NK-92 treated with Interleukin-12 subunit alpha and Interleukin-12 subunit beta, amount 100 ng/mL, for 24 hours (cell line): ENCODE measurements at places on chromosomes 2 and 18.

GRCh38 chr2:226564667-226565066 lies 235.0 kb downstream of the IRS1 start:
- no peak for DNase-seq

GRCh38 chr2:162382278-162382677 lies 38.3 kb downstream of the GCA start:
- DNase-seq = no peak

DNA sequence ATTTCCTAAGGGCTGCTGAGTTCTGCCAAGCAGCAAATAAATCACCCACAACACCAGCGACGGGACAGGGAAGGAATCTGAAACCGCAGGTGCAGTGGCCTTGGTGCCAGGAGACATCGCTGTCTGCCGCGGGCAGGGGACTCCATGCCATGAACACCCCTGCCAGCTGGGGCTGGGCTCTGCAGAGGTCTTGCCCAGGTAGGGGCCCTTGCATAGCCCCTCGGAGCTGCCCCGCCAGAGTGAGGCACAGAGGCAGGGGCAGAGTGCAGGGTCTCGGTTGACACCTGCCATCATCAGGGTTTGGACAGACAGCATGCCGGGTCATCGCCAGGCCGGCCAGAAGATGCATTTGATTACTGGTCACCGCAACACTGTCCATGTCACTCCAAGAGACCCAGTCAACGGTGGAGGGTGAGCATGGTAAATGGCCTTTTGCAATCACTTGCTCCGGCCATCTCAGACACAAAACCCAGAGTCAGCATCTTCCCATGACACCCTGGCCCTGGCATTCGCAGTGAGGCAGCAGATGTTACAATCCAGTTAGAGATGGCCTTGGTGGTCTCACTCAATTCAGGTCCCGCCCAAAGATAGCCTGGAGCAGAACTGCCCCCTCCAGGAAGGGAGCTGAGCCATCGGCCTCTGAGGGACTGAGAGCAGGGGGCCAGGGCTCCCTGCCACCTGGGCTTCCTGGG lies 255.4 kb downstream of the NDUFA10 start:
- no peak for DNase-seq

GRCh38 chr2:11899264-11899818 lies 152.9 kb downstream of the LPIN1 start:
- DNase-seq = no peak

- no peak for DNase-seq
Observed at GRCh38 chr2:232018181-232018580, 56.7 kb downstream of the DIS3L2 start.

DNA sequence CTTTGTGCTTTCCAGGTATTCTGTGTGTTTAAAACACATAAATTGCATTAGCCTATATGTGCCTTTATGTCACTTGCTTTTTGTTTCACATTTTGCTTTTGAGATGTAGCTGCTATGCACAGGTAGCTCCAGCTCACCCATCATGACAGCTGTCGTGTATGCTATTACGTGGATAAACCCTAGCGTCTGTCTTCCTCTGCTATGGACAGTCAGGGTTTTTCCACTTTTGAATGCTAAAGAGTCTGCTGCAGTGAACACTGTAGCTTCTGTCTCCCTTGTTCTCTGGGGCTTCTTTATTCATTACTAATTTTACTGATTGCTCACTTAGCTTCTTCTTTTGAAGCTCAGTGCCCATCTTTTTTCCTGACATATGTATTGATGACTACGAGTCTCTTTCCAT lies 24.7 kb upstream of the MBP start:
- no peak for DNase-seq

DNA sequence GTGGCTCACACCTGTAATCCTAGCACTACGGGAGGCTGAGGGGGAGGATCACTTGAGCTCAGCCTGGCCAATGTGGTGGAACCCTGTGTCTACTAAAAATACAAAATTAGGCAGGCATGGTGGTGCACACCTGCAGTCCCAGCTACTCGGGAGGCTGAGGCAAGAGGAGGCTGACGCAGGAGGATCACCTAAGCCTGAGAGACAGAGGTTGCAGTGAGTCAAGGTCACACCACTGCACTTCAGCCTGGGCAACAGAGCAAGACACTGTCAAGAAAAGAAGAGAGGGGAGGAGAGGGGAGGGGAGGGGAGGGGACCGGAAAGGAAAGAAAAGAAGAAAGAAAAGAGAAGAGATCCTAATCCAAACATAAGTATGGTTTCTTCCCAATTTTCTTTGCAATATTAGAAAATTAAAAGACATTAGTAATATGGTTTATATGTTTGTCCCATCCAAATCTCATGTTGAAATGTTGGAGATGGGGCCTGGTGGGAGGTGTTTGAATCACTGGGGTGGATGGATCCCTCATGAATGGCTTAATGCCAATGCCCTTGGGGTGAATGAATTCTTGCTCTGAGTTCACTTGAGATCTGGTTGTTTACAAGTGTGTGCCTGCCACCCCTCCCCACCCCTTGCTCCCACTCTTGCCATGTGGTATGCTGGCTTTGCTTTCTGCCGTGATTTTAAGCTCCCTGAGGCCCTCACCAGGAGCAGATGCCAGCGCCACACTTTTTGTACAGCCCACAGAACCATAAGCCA lies 50.7 kb downstream of the TRIP12 start:
- DNase-seq = no peak

DNA sequence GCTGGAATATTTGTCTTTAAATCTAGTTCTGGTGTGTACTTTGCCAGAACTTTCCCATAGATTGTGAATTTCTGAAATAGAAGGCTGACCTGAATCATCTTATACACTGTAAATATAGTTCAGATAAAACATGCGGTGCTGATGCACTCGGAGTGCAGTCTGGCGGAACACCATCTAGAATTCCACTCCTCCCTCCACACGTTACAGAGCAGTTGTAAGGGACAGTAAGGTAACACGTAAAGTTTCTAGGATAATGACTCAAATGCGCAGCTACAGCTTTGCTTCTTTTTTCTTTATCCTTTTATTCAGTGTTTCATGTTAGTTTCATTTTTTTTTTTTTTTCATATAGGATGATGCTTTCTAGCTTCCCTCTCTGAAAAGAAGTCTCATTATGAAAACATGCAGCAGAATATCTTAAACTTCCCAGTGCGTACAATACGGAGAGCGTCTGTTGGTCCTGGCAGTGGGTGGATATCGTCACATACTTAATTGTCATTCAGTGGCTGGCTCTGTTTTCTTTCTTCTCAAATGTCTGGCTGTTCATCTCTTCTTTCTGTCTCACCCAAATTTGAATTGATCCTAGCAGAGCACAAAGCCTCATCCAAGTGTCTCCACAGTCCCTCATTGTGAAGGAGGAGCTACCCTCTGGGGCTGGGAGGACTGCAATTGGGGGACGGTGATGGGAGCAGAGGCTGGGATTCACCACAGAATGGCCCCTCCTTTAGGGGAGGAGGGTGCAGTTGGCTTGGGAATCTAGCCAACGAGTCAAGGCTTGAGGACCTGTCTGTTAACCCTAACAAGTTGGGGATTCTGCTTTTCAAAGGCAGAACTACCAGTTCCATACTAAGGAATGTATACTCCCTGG lies 138.8 kb downstream of the MYT1L start:
- no peak for DNase-seq

DNA sequence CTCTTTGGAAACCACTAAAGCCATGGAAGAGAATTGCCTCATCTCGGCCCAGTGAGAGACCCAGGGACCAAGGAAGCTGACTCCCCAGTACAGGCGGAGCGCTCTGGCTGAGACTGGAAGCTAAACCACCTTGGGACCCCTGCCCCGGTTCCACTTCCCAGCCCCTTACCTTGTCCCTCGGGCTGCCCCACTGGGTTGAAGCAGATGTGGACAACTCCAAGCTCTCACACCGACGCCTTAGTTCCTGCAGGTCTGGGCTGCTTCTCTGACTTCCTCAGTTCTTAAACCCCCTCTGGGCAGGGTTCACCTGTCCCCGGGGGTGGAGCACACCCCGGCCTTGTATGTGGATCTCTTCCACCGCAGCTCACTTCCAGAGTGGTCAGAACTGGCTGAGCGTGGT lies 266.2 kb downstream of the PHLPP1 start:
- DNase-seq = no peak

DNA sequence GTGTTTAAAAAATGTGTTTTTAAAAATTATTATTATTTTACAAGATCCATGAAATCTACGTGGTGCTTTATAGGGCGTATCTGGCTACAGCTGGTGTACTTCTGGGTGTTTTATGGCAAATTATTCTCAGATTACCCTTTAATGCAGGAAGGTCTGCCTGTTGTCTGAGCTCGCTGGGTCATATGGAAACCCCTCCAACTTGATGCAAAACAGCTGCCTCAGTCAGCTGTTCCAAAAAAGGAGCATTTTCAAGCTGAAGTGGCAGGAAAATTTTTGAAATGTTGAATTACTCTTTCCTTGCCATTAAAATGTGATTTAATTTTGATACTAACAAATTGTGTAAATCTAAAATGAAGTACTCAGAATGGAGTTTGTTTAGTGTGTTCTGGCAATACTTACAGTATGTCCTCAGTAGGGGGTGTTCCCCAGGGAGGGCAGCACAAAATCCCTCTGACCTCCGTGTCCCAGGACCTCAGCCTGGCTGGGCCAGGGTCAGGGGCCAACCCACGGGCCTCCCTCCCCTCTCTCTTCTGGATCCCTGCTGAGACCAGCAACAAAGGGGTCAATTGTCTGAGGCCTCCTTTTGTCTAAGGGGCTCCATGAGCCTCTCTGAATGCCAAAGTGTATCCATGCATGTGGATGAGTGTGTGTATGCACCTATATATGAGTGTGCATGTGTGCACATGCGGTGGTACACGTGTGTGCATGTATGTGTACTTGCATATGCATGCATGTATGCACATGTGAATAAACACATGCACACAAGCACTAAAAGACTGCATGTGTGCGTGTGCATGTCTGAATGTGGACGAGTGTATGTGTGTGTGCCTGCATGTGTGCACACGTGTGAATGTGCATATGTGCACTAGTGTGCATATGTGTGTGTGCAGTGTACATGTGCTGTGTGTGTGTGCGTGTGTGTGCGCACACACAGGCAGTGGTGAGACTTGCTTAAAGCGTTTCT lies 105.4 kb downstream of the ACOXL start:
- no peak for DNase-seq

DNA sequence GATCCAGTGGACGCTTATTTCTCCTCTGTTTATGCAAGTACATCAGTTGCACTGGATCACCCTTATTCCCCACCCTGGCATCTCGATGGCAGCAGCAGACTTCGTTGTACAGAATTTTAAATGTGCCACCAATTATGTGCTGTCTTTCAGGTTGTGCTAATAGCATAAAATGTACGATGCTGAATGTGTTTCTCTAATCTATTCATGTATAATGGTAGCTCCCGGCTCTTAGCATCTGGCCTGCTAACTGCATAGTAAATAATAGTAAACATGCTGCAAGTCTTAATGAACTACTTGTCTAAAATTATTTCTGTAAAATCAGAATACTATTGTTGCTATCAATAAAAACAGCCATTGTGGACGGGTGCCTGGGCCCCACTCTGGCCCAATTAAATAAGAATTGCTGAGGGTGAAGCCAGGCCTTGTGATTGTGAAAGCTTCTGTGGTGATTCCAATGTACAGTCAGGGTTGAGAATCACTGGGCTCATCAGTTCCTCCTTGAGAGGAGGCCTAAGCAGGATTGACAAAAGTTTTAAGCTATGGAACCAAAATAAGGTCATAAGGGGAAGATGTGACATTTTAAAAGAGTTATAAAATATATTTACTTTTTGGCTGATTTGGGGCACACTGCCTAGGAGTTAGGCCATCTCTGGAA lies 14.4 kb upstream of the MYO3B start:
- no peak for DNase-seq

- DNase-seq = no peak
Observed at GRCh38 chr2:203739351-203739750, 32.9 kb downstream of the CD28 start.

GRCh38 chr2:97993926-97994325 lies 1.8 kb downstream of the TMEM131 start:
- DNase-seq = no peak

DNA sequence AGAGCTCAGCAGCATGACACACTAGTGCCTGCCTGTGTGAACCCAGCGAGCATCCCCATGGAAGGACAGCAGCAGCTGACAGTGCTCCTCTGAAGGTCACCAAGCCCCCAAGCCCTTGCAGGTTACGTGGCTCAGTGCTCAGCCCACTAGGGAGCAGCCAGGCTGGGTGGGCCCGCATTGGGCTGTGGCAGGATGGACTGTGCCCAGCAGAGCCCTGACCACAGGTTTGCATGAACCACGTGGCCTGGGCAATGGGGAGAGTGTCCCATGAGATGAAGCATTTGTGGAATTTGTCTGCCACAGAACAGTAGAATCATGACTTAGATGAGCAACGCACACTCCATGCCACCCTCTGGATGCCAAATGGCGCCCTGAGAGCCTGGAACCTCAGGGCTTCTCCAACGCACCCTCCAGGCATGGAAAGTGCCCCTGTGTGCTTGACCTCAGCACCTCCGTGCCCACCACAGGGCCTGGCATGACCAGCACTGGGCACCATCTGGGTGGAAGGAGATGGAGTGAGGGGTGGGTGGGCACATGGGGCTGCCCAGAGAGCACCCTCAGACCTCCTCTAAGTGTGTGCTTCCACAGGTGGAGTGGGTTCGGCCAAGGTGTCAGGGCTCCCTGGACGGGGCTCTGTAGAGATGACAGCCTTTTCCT lies 216.1 kb upstream of the RAB6C start:
- no peak for DNase-seq

GRCh38 chr2:232299084-232299483 lies 79.5 kb upstream of the ALPP start:
- no peak for DNase-seq

- DNase-seq = no peak
Observed at GRCh38 chr2:12428324-12428723, 288.4 kb upstream of the TRIB2 start.
